ENCODE measurements at places on chromosomes 5 and 9. TPM values are rescaled to one million over a fixed set of nuclear protein-coding genes. Genes with fewer than 3 reads are reported as not detected.

DNA sequence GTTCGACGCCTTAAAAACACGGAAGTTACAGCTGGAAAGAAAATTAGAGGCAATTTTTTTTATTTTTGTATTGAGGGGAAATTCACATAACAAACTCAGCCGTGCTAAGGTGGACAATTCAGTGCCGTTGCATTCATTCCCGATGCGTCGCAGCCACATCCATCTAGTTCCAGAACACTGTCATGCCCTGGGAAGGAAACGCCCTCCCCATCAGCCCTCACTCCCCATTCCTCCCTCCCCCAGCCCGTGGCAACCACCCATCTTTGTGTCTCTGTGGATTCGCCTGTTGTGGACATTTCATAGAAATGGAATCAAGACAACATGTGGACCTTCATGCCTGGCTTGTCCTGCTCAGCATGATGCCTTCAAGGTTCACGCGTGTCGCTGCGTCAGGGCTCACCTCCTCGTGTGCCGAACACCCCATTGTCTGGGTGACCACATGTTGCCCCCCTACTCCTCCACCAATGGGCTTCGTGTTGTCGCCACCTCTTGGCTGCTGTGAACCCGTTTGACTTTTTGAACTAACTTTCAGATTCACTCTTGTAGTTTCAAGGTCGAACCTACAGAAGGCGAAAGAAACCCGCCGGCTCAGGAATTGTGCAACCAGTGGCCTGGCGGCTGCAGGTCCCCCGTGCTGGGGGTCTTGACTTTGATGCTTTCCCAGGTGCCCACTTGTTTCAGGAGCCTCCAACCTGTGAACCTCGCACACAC lies 17.4 kb upstream of the CAMSAP1 start:
- H3K27me3 ChIP-seq, result no peaks in the 10 kb centered on the region
- peaks cover 49% of the 10 kb centered on the region for H3K36me3 ChIP-seq
- no peak overlapping the region for H3K27ac ChIP-seq
- H3K4me3 ChIP-seq, result no peak overlapping the region
- peaks cover 15% of the 10 kb centered on the region for H3K4me1 ChIP-seq
- no peak for DNase-seq

DNA sequence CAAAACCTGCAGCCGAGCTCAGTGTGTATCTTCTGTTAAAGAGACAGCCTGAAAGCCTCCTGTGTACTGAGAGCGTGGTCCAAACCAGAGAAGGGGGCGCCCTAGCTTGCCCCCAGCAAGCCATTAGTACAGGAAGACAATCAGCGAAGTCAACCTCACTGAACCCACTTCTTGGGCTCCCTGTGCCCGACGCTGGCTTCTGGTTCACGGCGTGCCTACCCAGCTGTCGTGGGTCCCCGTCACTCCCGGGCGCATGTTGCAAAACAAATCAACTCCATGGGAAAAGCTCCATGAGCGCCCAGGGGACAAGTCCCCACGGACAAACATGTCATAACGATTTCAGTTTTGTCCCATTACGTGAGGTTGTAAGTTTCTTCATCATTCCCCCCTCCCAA lies 326.9 kb downstream of the SH3GL2 start:
- H3K27ac ChIP-seq, result no peak overlapping the region
- H3K36me3 ChIP-seq, result no peaks in the 10 kb centered on the region
- peaks cover 71% of the 10 kb centered on the region for H3K27me3 ChIP-seq

- no peak for DNase-seq
- no peaks in the 10 kb centered on the region for H3K36me3 ChIP-seq
- H3K27ac ChIP-seq, result no peak overlapping the region
Measured at GRCh38 chr5:77669677-77670076, 31.2 kb upstream of the OTP start.

DNA sequence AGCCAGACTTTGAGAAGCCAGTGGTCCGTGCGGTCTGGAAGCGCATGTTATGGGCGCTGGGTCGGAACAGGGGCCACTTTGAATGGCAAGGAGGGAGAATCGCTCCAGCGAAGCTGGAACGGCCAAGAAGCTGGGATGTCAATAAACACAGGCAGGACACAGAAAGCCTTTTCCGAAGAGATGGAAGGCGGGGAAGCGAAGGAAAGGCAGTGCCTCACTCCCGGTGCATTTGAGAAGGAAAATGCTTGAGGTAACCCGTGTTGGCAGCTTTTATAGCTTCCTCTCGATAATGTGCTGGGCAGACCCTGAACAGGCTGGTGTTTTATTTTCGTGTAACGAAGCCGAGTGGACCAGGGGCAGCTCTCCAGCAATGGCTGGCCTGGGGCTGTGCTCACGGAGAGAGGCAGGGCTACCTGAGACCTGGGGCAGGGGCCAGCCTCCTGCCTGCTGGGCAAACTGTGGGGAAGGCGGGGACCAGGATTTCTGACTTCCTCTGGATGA lies 84.2 kb upstream of the SPRY4 start:
- peaks cover 2% of the 10 kb centered on the region for H3K4me1 ChIP-seq
- no peaks in the 10 kb centered on the region for H3K27me3 ChIP-seq
- no peaks in the 10 kb centered on the region for H3K36me3 ChIP-seq
- DNase-seq, result no peak
- H3K27ac ChIP-seq, result no peak overlapping the region

TIMD4 gene
- total RNA-seq, result not detected

DNA sequence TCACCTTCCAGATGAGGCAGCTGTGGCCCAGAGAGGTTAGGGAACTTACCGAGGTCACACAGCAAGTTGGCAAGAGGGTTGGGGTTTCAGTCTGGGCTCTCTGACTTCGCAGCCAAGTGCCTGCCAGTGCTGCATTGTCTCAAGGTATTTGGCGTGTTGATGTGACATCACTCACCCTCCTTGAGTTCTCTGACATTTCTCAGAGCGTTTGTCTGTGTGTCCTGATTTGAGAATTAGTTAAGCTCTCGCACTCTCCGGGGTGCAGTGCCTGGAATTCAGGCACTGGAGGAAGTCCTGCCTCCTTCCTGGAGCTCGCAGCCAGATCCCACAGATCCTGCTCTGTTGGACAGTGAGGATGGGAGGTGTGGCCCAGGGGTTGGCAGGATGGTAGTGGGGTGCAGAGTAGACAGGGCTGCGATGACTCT lies 25.7 kb downstream of the WWC1 start:
- peaks cover 7% of the 10 kb centered on the region for H3K27me3 ChIP-seq
- H3K4me1 ChIP-seq, result no peaks in the 10 kb centered on the region
- DNase-seq, result no peak
- no peak overlapping the region for H3K27ac ChIP-seq

DNA sequence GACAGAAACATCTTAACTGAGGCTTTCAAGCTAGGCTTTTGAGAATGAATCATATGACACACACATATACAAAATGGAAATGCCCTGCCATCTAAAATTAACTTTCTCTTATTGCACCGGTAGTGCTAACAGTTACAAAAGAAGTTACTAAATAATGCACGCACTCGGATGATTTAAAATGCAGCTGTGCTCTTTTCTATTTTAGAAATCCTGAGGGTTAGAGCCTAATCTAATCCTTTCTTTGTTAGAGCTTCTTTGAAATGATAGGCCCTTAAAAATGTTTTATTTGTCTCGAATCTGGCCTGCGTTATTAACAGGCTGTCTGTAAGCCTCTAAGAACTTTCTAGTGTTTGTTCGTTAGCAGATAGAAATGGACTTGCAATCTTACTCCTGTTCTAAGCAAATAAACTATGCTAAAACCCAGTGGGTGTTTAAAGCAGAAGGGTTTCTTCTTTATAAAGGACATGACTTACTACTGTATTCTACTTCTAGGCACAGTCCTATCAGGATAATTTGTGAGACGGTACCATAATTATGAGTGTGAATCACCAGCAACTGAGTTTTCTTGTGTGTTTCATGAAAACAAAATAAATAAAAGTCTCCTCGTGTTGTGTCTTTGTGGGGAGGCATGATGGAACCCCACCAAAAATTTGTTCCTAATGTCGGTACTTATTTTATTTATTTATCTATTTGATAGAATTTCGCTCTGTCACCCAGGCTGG lies 69.2 kb upstream of the MYO10 start:
- H3K36me3 ChIP-seq, result no peaks in the 10 kb centered on the region
- peak overlapping the region; percentile 35 for H3K27ac ChIP-seq
- peaks cover 3% of the 10 kb centered on the region for H3K4me1 ChIP-seq
- DNase-seq, result no peak
- no peak overlapping the region for H3K4me3 ChIP-seq

Data from left ventricle myocardium inferior (tissue), 1 donor.